ENCODE measurements at places on chromosomes 7 and 10.

DNA sequence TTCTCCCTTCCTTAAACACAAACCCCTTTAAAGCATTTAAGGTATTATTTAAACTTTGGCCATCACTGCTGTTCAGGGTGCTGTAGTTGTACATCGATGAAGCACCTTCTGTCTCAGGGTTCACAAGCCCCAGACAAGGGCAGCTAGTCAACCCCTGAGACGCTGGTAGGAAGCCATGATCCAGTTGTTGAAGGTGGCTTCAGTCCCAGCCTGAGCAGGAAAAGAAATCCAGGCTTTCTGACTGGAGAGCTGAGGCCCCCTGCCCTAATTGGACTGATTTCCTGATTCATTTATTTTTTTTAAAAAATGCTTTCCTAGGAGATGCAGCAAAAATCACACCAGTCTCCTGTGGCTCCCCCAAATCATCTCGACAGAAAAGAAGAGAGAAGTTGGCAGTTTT, 15.8 kb downstream of the CPA1 start:
- no peak for DNase-seq

GRCh38 chr10:20596065-20596755, 300.9 kb downstream of the NEBL start:
- DNase-seq = no peak

GRCh38 chr7:127988751-127989150, 42.5 kb downstream of the LRRC4 start:
- DNase-seq = no peak

DNA sequence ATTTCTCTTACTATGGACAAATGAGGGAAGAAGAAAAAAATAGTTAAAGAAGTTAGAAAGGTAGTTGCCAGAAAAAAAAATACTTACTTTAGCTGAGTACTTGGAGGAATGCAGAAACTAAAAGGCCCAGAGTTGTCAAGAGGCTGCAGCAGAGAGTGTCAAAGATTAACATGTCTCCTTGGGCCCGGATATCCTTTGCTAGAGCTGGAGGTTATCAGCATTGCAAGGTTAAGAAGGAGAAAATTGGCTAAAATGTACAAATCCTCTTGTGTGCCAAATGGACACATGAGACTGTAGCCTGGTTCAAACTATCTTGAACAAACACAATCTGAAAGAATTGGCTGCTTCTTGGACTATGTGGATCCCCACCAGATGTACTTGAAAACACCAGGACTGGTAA, 377.0 kb downstream of the SEMA3D start:
- no peak for DNase-seq

GRCh38 chr7:43914795-43915194, 8.4 kb upstream of the URGCP start:
- no peak for DNase-seq

GRCh38 chr7:44962483-44963251, 16.1 kb downstream of the MYO1G start:
- DNase-seq = no peak

DNA sequence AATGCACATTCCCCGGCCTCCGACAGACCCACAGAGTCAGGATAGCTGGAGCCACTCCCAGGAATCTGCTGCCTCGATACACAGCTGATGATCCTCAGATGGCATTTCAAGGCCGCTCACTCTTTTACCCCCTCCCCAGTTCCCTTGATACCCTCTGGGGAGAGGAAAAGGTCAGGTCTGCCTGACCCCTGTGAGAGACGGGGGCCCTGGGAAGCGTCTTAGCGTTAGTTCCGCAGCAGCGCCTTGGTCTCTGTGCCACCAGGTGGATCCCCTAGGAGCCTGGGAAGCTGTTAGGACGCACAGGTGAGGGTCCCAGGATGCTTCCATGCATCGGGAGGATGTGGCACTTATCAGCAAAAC, 420.5 kb upstream of the FOXK1 start:
- DNase-seq = no peak

DNA sequence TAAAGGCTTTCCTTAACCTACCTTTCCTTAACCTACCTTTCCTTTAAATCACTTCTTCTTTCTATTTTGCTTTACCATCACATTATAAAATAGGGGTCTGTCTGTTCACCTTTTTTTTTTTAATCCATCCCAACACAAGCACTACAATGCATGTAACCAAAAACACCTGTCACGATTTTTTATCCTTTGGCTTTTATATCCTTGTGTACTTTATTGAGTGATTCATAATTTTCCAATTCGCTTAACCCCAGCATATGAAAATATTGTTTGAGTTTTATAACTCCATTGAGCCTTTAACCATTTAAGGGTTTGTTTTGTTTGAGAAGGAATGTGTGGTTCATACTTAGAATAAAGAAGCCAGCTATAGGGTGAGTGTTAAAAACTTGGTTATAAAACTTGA, 132.2 kb downstream of the CHRM2 start:
- DNase-seq = no peak

Data from T-helper 22 cell (primary cell).